CD4-positive, alpha-beta T cell treated with Interleukin-2 at 100 ng/mL for 4 hours (primary cell): ENCODE measurements at places on chromosomes 13 and 19.

- DNase-seq: no peak
Measured at GRCh38 chr13:67231289-67232000, 1.3 kb upstream of the PCDH9 start.

DNA sequence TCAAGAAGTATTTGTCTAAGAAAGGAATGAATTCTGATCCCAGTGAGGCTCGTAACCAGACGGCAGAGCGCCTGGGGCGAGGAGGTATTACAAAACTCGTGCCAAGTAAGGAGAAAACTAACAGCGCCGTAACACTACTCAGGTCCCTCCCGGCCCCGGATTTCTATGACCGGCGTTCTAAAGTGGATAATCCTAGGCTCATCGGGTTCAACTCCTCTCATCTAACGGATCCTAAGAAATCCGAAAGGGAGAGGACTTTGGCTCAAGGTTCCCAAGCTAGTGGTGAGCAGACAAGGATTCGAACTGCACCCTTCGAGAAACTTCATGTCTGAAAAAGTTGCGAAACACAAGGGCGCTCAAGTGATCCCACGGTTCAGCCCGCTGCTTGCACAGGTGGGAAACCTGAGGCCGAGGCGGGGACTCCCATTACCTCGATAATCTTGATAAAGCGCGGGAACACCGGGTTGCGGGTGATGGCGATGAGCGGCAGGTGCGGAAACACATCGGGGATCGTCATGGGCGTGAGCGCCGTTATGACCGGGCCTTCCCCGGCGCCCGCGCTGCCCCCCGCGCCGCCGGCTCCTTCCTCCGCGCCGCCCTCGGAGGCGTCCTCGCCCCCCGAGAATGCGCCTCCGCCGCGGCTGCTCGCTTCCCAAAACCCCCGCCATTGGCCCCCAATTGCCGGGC, 529 bp downstream of the LONP1 start:
- no peak for DNase-seq

DNA sequence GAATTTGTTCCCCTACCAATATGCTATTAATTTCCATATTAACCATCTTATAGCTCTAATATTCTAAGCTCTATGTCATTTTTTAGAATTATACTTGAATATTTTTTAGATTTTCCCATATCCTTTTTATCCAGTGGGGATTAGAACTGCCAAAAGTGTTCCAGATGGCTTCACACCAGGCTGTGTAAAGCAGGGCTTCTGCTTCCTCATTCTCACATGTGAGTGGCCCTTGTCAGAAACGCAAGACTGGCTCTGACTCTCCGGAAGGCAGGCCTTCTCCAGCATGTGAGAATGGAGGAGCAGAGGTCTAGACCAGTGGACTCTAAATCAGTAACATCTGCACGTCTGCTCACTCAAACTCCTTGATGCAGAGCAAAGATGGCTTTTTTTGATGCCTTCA, 650.1 kb downstream of the FGF9 start:
- no peak for DNase-seq

GRCh38 chr19:39993605-39994004, 3.3 kb upstream of the ZNF546 start:
- DNase-seq: no peak

DNA sequence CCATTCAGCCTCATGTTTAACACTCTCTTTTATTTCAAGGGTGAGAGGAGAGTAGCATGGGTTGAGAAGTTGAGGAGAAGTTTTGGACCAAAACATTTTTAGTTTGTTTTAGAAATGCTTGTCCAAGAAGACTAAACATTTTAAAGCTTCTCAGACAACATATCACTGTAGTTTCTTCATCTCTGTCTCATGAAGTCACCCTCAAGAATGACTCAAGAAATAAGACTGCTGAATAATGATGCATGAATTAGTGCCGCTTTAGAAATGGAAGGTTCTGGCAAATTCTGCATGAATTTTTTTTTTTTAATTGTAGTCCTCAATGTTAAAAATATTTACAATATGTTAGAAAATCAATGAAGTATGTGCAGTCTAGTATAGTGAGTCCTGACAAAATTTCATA, 422.7 kb upstream of the ARGLU1 start:
- DNase-seq: no peak

DNA sequence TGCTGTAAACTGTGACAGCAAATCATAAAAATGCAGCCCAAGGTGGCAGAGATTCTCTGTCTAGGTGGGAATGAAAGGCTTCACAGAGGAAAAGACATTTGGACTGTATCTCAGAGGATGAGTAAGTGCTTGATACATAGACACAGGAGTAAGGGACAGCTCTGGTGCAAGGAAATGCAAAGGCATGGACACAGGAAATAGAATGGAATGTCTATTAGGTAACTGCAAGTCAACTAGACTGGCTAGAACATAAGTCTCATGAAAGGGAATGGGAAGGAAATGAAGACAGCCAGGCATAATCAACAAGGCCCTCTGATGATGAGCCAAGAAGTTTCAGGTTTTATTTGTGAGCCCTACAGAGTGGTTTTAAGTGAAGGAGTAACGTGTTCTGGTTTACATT, 321.7 kb downstream of the SUCLA2 start:
- no peak for DNase-seq

- DNase-seq: no peak
Measured at GRCh38 chr19:9039728-9040127, 29.5 kb upstream of the MUC16 start.

DNA sequence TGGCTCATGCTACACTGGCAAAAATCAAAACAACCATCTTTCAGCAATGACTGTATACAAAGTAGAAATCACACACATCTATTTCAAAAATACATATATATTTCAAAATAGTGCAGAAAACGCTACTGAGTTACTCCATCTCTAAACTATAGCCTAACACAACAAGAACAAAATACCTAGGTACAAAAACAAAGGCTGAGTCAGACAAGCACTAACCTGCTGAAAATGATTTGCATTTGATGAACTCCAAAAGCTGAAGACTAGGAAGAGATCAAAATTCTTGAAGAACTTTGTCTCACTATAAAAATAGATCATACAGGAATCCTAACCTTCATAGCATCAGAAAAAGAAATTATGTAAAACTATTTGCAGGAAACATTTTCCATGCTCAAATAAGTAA, 381.6 kb downstream of the EFNB2 start:
- DNase-seq: no peak

- DNase-seq: no peak
Measured at GRCh38 chr13:39789451-39789850, 134.0 kb downstream of the COG6 start.

DNA sequence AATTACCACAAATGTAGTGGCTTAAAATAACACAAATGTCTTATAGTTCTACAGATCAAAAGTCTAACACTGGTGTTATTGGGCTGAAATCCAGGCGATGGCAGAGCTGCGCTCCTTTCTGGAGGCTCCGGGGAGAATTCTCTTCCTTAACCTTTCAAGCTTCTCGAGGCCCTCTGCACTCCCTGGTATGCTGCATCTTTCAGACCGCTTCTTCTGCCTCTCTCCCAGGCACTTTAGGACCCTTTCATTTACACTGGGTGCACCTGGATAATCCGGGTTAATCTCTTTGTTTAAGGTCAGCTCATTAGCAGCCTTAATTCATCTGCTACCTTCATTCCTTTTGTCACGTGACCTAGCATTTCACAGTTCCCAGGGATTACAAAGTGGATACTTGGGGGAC, 211.3 kb upstream of the RFC3 start:
- DNase-seq: no peak

DNA sequence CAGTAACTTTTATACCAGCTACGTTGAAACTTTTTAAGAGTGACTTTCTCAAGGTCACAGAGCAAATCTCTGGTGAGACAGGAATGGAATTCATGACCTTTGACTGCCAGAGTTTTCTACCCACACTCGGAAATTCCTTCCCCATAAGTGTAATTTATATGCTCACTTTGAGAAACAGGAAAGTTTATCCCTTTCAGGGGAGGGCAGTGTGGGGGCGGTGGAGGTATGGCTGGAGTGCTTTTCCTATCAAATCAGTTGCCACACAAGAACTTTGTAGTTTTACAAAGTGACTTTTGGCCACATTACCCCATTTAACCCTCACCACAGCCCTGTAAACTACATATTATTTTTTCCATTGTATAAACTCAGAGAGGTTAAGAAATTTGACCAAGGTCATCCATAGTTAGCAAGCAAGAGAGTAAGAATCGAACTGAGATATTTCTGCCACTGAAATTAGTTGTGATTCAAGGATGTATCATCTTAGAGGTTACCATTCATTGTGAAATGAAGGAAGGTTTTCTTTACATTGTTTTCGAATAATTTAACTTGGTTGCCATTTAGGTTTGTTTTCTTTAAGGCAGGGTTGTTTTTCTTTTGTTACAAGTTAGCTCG, 5.9 kb downstream of the KLF12 start:
- DNase-seq: no peak

DNA sequence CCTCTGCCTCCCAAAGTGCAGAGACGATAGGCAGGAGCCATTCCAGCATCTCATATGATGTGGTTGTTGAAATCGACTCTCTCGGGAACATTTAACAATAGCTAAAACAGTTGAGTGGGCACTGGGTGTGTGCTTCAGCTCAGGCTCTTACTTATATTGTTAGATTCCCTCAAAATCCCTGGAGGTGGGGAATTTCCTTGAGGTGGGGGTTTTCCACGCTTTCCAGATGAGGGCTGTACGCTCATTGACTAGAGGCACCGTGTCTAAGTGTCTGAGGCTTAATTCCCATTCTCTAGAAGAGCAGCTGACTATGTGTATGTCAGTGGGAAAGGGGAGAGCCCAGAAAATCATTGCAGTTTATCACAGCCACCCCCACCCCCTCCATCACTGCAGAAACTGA, 10.8 kb upstream of the GRAMD1A start:
- no peak for DNase-seq

- no peak for DNase-seq
Measured at GRCh38 chr13:34360702-34361101, 542.8 kb downstream of the RFC3 start.

- no peak for DNase-seq
Measured at GRCh38 chr13:43114504-43114903, 91.1 kb downstream of the DNAJC15 start.

- DNase-seq: no peak
Measured at GRCh38 chr13:68176475-68176874, 946.3 kb upstream of the PCDH9 start.

DNA sequence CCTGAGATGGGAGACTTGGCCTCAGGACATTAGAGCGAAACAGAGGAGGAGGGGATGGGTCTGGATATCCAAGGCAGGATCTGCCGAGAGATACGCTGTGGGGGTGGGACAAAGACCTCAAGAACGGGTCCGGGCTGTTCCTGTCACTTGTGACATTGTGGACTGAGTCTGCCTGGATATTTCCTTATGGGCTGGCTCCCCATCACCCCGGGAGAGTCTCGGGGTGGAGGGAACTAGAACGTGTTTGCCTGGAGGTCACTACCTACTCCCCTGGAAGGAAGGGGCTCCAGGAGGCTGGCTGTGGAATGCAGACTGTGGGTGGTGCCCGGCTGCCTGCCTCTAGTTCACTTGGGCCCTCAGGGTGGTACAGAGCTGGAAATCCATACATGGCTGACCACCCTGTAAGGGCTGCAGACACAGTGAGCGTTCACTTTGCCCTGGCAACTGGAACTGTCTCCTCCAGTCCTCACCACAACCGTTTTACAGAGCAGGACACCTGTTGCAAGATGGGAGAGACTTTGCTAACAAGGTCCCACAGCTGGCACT, 26.4 kb downstream of the DNM2 start:
- no peak for DNase-seq

DNA sequence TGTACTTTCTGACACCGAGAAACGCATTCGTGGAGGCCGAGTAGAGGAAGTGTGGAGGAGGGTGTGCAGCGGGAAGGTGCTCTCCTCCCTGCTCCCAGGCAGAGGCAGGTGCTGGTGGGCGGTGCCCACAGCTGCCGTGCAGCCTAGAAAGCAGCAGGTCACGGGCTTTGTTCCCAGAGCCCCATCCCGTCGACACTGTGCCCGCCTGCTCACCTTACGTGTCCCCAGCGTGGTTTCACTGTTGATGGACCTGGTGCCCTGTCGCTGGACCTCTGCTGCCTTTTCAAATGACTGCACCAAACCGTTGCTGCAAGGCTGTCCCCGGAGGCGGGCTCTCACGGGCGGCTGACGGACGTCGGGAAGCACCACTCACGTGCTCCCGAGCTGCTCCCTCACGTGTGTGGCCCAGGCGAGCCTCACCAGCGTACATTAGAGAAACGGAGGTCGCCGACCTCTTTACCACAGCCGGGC, 20.8 kb downstream of the PLEKHJ1 start:
- DNase-seq: peak; percentile 39

DNA sequence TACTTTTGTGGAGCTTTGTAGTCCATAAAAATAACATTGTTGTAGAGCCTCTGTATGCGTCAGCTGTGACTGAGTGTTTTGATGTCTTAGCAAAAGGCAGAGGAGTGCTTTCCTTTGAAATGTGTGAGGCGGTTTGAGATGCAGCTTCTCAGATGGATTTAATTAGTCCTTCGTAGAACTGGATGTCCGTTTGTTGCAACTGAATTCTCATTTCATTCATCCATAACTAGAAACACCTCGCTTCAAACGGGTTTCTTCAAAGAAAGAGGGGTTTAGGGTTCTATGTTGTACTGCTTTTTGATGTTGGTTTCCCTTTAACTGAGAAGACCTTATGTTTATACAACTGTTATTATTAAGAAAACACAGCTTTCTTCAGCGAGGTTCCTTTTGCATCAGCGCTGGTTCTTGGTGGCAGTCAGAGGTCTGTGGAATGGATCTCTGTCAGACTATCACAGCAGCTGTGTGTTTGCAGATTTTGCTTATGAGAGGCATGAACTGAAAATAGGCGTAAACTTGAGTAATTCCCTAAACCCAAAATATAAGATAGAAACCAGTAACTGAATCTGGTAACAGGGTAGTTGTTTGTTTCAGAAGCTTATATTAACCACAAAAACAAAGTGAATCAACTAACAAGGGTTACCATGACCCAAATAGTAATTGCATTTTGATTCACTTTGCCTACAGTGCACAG, 194.4 kb downstream of the GGACT start:
- peak; percentile 21 for DNase-seq

- DNase-seq: no peak
Measured at GRCh38 chr19:50204811-50205675, 1.6 kb downstream of the MYH14 start.

GRCh38 chr19:6185835-6186834, 50.7 kb downstream of the ACSBG2 start:
- DNase-seq: no peak

DNA sequence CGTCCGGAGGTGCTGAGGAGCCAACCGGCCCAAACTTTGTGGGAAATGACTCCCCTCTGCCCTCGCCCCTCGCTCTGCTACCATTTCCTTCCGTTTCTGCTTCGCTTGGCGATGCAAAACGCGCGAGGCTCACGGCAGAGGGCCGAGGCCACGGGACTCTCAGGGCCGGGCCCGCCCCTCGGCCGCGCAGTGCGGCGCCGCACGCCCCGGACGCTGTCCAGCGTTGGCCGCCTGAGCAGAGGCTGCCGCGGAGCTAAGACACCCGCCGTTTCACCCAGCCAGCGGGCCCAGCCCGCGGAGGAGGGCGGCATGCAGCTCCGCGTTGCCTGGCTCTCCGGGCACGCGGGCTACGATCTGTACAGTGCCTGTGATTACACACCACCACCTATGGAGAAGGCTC, 2.1 kb upstream of the ZNF578 start:
- no peak for DNase-seq
